ENCODE measurements at places on chromosomes 2 and 18.
A peak's percentile ranks its signal among the peaks of the same experiment; 100 is the strongest.

GRCh38 chr2:196131949-196132925 lies 39.1 kb downstream of the STK17B start:
- peak; percentile 58 for DNase-seq

GRCh38 chr2:46921676-46922448 lies 6.3 kb upstream of the MCFD2 start:
- DNase-seq: no peak

- DNase-seq: no peak
These were observed 121.3 kb upstream of the ZFP36L2 start for GRCh38 chr2:43347746-43348145.

- DNase-seq: no peak
These were observed 77.9 kb downstream of the PRELID3A start for GRCh38 chr18:12485479-12486105.

DNA sequence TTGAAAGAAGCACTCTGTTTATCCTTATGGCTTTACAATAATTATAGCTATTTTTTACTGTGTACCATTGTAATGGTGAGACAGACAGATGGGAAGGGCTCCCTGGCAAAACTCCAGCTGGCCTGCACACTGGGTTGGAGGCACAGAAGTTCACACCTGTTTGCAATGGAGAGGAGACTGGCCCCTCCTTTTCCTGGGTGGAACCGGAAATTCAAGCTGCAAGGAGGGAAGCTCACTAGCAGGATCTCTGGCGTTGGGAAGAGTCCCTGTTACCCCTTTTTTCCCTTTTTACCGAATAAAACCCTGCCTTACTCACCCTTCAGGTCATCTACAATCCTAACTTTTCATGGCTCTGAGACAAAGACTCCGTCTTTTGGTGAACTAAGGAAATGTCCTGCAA lies 100.3 kb upstream of the TFPI start:
- DNase-seq: no peak
